ENCODE measurements at places on chromosomes 4 and X.
A peak's percentile ranks its signal among the peaks of the same experiment; 100 is the strongest.

- DNase-seq, result no peak
Observed at GRCh38 chrX:130304587-130305368, 34.9 kb upstream of the SLC25A14 start.

DNA sequence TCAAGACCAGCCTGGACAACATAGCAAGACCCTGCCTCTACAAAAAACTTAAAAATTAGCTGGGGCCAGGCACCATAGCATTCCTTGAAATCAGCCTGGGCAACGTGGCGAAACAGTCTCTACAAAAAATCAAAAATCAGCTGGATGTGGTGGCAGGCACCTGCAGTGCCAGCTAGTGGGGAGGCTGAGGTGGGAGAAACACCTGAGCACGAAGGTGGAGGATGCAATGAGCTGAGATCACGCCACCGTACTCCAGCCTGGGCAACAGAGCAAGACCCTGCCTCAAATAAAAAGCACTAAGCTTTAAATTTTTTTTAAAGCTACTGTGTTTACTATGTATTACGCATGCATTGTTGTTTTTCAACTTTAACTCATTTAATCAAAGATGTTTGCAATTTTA, 3.2 kb downstream of the RPL9 start:
- DNase-seq, result no peak

GRCh38 chr4:81084634-81085033, 54.1 kb downstream of the BMP3 start:
- no peak for DNase-seq

DNA sequence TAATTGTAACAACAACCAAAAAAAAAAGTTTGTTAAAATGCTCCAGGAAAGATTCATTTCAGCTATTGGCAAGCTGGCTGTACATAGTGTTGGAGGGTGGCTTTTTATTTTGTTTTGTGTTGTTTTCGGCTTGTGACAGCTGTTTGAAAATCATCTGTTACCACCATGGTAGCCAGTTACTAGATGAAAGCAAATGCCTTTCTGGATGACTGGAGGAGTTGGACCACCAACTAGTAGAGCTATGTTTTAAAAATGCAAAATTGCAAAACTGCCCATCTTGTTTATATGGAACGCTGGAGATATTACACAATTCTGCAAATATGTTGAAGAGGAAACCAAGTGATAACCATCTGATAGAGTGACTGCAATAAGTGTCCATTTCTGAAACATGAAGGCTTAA, 53.2 kb upstream of the TNIP3 start:
- DNase-seq, result no peak

- DNase-seq, result no peak
Observed at GRCh38 chr4:139297001-139297410, 4.3 kb upstream of the NAA15 start.

- DNase-seq, result no peak
Observed at GRCh38 chr4:182280436-182281111, 37.4 kb downstream of the TENM3 start.

DNA sequence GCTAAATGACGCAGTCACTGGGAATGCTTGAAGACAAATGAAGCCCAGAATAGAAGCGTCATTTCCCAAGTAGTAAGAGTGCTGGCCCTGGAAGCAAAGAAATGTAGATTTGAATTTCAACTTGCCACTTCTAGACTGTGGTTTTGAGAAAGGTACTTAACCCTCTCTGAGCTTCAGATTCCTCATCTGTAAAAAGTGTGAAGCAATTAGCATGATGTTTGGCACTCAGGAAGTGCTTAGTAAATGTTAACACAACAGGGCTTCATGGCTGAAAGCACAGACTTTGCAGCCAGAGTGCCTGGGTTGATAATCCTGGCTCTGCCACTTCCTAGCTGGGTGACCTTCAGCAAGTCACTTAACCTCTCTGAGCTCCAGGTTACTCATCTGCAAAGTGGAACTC, 147.4 kb upstream of the RPS6KA3 start:
- DNase-seq, result no peak

DNA sequence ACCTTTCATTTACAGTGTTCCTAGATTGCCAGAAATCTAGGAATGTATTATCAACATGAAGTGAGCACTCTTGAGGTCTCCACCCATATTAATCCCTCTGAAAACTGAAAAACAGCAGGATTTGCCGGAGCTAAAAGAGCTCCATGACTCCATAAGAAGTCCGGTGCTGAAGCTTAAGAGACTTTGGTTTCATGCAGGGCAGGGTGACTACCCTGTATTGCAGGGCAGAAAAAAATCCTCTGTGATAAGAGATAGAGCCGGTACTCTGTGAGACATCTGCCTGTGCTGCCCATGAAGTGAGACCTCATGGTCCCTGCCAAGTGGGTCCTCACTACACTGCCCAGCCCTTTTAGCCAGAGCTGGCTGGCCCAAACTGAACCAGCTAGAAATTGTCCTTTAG, 127.2 kb upstream of the NPY2R start:
- DNase-seq, result no peak

DNA sequence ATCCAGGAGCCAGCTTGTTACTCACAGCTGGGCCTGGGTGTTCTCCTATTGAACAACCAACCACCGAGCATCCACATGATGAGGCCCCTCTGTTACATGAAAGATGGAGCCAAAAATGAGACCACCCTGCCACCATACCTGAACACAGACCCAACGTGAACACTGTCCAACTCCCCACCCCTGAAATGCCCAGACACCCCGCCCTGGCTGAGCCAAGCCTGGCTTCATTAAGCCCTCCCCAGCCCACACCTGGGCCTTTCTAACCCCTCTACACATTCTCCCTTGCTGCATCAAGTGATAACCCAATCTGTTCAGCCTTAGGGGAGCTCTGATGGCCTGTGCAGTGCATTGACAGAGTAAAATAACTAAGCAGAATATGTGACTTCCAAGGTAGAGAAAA, 80.7 kb downstream of the EVC start:
- no peak for DNase-seq

- DNase-seq, result no peak
Observed at GRCh38 chr4:73984736-73985527, 3.1 kb downstream of the PPBP start.

- DNase-seq, result no peak
Observed at GRCh38 chrX:11254417-11255109, 38.6 kb upstream of the AMELX start.

DNA sequence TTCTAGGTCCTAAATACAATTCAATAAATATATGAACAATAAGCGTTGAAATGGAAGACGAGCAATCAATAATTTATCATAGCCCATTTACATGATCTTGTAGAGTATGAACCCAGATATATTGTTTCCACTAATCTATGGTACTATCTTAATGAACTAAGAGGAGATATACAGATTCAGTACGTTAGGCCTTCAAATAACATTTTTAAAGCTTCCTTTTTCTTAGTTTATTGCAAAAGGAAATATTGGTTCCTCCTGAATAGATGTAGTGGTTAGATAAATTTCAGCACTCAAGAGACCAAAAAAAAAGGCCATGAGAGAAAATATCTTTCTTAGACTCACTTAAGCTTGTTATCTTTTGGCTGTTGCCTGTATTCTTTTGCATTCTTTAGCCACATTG, 147.5 kb upstream of the PITX2 start:
- DNase-seq, result no peak

DNA sequence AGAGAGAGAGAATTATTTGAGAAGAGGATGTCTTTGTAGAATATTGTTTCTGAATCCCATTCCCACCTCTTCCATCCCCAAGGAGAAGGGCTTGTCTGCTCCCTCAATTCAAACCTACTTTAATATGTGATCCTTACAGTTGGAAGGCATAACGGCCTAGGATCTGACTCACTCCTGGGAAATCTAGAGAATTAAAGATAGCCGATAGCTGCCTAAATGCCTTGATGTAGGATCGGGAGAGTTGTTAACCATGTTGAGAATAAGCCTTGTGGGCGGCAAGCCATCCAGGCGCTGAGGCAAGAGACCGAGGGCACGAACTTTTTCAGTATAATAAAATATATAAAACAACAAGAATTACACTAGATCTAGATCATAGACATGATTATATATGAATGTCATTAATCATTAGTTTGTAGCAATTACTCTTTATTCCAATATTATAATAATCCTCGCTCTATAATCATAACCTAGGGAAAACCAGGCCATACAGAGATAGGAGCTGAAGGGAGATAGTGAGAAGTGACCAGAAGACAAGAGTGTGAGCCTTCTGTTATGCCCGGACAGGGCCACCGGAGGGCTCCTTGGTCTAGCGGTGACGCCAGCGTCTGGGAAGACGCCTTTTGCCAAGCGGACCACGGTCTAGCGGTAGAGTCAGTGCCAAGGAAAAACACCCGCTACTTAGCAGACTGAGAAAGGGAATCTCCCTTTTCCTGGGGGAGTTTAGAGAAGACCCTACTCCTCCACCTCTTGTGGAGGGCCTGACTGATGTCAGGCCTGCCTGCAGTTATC, 13.5 kb downstream of the EMCN start:
- DNase-seq, result no peak

GRCh38 chrX:31440546-31440945, 368.7 kb upstream of the FTHL17 start:
- DNase-seq, result no peak

DNA sequence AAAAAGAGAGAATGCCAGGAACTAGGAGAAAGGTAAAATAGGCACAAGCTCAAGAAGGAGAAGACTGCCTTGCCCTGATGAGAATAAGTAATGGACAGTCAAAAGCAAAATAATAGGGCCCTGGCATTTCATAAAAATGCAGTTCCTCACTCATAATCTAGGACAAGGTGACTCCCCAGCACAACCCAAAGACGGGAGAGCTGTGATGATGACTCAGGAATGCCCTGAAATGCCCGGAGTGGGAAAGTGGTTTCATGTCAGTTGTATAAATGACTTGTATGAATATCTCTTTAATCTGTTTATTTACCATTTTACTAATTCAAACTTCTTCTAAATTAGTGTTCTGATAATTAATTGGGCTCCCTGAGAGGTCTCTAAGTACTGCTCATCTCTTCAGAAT, 28.8 kb upstream of the SETD7 start:
- no peak for DNase-seq

DNA sequence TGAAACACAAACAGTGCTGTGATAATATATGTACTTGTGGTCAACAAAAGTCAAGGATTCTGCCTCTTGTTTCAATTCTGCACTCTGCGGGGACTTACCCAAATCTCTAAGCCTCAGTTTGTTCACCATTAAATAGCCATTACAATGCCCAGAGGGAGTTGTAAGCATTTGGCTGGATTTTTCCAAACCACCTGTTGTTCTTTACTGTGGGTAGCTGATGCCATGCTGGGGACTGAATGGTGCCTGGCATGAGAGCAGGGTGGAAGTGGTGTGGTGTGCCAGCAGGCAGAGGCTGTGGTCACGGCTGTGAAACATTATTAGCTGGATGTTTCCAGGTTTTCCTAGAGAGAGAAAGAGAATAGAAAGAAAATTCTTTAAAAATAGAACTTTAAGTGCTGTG, 60.7 kb upstream of the PAK3 start:
- DNase-seq, result peak; percentile 27

- no peak for DNase-seq
Observed at GRCh38 chrX:79182616-79183015, 38.1 kb downstream of the GPR174 start.

DNA sequence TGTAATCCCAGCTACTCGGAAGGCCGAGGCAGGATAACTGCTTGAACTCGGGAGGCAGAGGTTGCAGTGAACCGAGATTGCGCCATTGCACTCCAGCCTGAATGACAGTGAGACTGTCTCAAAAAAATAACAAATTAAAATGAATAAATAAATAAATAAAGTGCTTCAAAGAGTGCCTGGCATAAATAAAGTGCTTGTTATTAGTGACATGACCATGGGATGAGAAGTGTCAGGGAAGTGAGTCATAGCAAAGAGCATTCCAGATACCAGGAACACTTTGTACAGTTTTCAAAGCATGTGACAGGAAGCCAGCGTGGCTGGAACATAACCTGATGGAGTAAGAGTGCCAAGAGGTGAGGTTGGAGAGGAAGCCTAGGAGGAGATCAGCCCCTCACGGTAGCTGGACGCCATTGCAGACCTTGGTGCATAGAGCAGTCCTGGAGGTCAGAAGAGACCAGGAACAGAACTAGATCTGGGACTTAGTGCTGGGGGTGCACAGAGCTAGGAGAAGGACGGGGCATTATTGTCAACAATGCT, 6.0 kb upstream of the WDR13 start:
- DNase-seq, result no peak

GRCh38 chr4:152676052-152676854, 3.5 kb downstream of the TMEM154 start:
- DNase-seq, result no peak

DNA sequence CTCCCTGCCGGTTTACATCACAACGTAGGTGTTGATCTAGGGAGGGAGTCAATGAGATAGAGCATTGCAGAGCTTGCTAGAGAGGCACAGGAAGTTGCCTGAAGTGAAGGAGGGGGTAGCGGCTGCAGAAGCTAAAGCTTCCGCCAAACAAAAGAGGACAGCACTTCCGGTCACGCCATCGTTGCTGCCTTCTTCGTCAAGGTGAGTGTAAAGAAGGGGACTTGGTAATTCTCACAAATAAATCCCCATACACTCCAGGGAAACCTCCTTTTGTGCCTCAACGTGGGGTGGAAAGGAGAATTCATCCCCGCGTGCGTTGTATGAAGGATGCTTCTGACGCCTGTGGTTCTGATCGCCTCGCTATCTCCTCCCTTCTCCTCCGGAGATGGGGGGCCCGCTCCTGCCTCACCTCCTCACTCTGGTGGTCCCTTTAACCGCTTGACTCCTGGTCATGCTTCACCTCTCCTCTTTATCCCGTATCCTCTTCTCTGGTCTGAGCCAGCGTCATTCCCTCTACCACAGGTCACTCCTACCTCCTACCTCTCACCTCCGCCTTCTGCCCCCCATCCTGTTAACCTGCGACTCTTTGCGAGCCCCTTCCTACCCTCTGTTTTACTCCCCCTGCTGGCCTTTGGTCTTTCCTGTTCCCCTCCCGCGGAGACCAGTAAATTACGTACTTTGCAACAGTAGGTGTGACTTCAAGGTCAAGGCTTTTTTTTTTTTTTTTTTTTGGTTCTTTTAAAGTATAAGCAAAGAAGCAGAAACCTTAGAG, 59.9 kb downstream of the GSPT2 start:
- DNase-seq, result peak; percentile 51

- DNase-seq, result no peak
Observed at GRCh38 chrX:136954930-136955329, 74.4 kb upstream of the RBMX start.
